ENCODE measurements at places on chromosomes 2 and 18.

DNA sequence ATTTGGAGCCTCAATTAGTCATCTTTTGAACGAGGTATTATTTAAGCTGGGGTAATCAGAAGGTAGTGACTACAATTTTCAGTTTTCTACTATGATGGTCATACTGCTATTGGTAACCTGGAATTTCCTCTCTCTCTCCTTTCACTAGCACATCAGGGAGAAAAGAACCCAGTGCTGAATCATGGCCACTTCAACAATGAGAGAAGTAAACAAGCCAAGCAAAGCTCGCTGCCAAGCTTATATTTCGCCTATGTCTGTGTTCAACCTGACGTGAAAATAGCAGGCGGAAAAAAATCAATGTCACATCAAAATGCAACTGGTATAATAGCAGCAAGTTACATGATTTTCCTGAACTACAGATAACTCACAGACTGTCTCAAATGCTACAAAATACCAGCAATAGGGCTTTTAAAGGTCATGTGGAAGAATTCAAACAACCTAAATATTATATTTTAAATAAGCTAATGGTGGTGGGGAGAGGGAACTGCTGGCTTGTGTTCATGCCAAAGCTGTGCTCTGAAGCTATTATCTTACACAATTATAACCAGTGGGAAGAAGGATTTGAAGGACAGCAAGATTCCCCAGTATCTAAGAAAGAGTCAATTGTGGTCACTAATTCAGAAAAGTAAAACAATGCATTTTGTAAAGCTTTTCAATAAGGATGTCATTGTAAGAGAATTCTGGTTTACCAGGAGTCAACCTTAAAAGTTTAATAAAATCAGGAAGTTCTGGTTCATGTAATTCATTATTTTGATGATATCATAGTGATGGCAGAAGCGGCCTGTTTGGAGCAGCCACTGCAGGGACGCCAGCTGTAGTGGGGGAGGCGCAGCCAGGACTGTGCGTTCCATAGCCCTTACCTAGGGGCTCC is 38.0 kb downstream of the RNF152 start:
- DNase-seq = no peak

DNA sequence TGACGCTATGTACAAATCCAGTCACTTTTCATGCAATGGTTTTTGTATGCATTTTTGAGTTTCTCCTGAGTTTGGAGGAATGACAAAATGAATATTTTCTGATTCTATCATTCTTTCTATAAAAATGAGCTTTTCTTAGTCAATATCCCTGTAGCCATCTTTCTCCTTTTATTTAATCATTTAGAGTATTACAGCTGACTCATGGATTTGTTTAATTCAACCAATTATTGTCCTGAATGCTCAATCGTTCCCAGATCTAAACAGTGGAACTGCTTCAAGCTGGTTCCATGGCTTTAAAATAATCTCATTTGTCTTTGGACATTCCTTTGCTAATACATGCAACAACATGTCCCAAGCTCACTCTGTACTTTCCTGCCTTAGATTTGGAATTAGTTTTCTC is 368.8 kb downstream of the ADCYAP1 start:
- no peak for DNase-seq

DNA sequence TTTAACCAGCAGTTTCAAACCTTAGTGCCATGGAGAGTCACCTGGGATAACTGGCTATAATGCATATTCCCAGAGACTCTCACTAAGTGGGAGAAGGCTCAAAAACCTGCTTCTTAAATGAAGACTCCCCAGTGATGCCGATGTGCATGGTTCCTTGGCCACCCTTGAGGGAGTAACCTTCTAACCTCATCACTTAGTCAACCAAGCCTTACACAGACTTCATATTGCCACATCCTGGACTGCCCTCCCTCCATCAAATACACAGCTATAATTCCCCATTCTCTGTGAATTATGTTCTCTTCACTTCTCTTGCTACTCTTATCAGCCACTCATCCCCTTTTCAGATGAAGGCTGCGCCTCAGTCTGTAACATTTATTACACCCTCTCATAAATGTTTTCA is 462.9 kb upstream of the RGPD4 start:
- DNase-seq = no peak

DNA sequence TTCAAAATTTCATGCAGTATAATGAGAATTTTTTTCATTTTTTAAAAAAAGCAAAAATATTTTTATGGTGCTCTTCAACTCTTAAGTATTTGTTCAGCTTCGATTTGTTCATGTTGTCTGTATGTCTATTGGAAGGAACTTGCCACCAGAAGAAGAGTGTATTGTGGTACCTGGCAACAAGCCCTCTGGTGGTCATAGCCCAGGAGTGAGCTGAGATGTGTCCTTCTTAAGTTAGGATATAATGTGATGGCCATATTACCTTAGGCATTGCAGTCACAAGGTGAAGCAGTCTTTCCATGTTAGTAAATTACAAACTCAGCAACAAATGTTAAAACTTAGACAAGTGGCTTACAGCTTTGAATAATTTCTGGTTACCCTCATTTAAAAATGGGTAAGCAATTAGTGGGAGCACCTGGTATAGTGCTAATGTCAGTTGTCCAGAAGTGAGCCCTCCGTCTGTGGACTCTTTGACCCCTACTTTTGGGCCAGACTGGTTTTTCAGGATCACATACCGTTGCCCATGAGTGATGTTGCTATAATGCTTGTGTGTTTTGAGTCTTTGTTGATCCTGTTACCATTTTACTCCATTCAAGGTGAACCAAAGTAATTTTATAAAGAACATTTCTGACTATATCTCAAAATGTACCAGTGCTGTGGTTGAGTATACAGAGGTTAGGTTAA is 57.4 kb downstream of the MYO1B start:
- no peak for DNase-seq

DNA sequence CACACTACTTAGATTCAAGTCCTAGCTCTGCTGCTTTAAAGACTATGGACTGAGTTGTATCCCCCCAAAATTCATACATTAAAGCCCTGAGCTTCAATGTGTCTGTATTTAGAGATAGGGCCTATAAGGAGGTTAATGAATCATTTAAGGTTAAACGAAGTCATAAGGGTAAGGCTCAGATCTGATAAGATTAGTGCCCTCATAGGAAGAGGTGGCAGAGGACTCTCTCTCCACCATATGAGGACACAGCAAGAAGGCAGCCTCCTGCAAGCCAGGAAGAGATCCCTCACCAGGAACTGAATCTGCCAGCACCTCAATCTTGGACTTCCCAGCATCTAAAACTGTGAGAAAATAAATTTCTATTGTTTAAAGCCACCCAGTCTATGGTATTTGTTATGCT is 3.1 kb upstream of the CYTIP start:
- no peak for DNase-seq

GRCh38 chr2:76429374-76429773 is 718.7 kb upstream of the GCFC2 start:
- DNase-seq = no peak

DNA sequence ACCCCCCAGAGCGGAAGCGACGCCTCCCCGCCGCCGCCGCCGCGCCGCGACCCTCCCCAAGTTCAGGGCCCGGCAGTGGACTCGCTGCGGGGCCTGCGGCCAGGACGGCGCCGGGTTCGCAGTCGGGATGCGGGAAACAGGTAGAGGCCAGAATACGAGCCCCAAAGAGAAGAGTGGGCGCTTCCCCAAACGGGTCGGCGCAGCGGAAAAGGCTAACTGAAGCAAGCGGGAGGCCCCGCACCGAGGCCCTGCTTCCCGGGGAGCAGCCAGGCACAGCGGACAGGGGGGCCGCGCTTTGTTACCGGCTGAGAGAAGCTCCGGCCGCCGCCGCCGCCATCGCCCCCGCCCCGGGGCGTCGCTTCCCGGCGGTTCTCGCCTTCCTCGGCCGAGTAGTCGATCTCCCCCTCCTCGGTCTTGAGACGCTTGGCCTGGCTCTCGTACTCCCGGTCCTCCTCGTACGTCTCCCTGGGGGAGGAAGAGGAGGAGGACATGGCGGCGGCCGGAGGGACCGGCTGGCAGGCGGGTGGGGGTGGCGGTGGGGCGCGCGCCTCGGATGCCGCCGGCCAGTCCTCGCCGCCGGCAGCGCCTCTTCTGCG is 494 bp downstream of the HNRNPLL start:
- no peak for DNase-seq

- DNase-seq = no peak
Measured at GRCh38 chr2:71952572-71953188, 195.0 kb downstream of the CYP26B1 start.

DNA sequence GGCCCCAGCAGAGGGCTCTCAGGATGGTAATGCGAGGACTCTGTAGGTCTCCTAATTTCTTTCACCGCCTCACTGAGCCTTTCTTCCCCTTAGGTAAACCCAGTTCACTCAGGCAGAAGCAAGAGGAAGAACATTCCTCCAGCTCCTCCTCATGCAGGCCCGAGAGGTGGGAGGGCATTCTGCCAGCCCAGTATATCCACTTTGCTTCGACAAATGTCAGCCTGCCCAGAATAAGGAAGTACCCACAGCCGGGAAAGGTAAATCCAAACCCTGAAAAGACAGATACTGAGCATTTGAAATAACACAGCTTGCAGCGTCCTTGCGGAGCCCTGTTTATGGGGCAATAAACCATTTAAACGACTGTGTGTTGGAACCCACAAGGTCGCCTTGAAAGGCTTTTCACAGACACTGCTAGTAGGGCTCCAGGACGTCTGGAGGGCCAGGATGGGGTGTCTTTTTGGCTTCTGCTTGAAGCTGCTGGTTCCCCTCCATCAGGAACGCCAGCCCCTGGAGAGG is 63.0 kb upstream of the STPG4 start:
- no peak for DNase-seq

DNA sequence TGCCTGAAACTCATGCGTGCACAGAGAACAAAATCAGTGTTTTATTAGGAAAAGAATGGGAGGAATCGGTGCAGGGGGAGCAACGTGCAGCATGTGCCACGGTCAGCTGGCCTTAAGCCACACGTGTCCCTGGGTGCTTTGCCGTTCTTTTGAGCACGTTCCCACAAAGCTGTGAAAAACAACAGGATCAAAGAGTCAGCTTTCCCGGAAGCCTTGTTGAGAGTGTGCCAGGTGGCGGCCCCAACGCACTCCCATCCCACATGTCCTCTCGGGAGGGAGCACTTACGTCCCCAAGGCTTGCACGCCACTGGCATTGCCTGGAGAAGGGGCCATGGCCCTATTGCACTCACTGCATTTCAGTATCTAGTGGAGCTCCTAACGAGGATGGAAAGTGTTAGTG is 511.2 kb downstream of the EIPR1 start:
- DNase-seq = no peak

DNA sequence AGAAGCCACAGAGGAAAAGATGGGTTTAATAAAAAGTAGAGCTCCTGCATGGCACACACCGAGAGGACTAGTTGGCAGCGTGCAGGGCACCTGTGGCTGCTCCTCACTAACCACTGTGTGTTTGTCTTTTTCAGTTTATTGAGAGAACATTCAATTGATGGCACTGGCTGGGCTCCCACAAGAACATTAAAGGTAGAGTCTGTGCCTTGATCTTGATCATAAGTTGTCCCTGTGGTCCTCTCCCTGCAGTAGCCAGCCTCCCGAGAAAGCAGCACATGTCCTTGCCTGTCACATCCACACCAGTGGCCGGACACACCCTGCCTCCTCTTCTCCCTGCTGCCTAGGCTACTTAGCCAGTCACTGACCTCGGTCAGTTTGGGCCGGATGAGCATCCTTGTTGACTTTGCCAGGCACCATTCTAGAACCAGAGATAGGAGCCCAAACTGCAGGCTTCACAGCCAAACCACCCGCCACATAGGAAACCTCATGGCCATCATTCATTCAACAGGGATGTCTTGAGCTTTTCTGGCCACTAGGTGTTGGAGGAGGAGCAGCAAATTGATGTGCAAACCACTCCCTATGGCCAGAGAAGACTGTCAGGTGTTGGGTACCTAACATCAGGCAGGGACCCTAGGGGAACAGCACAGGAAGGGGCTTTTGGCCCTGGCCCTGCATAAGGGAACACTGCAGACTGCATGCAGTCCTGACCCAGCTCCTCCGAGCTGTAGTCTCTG is 30.2 kb upstream of the SCLY start:
- DNase-seq = no peak

GRCh38 chr2:157058161-157058560 is 199.3 kb upstream of the GALNT5 start:
- no peak for DNase-seq

DNA sequence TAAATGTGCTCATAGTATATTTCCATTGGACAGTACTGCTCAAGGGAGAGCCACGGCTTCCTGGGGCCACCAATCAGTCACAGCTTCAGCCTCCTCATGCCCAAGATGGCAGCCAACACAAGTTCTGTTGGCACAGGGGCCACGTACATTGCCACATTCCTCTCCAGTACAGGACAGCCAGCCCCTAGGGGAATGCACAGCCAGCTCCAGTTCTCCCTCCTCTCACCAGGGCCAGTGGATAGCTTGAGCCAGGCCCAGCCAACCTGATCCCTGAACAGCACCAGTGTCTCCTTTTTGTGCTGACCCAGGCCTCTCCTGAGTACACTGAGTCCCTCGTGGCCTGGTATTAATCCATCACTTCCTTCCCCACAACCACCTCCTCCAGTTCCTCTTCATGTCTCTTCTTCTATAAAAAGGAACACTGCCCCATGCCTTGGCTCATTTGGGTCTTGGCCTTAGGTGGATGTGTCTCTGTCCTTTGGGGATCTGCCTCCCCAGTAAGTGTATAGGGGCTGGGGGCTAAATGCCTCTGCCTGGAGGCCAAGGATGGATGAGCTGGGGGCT is 168.7 kb downstream of the TNS1 start:
- no peak for DNase-seq

DNA sequence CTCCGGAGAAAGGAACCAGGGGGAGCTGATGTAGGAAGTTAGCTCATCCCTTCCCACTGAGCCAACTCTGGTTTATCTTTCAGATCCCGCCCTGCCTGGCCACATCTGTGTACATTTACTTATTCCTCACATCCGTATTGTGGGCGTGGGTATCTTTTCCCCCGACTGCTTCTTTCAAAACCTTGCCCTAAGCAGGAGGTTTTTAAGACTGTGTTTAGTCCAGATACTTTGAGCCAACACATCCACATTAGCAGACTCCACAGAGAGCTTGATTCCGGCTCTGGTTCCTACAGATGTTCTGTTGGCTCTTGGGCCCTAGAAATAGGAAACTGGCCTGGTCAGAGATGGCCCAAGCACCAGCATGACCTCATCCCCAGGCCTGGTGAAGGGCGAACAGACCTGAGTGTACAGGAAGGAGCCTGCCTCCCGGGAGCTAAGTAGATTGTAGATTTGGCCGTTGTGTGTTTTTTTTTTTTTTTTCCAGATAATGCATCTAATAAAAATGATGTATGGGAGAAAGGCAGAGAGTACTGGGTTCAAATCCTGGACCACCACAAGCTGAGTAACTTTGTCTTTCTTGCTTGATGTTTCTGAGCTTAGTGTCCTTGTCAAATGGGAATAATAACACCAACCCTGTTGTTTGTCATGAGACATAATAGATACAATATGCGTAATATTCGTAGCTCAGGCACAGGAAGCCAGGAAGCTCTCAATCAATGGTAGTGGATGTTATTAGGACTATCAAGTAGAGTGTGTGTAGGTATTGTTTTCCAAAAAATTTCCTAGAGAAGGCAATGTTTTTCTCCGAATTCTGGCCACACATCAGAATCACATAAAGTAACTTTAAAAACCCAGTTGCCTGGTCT is 92.3 kb downstream of the PRKCE start:
- DNase-seq = no peak
